ENCODE measurements at places on chromosomes 1 and 21.

DNA sequence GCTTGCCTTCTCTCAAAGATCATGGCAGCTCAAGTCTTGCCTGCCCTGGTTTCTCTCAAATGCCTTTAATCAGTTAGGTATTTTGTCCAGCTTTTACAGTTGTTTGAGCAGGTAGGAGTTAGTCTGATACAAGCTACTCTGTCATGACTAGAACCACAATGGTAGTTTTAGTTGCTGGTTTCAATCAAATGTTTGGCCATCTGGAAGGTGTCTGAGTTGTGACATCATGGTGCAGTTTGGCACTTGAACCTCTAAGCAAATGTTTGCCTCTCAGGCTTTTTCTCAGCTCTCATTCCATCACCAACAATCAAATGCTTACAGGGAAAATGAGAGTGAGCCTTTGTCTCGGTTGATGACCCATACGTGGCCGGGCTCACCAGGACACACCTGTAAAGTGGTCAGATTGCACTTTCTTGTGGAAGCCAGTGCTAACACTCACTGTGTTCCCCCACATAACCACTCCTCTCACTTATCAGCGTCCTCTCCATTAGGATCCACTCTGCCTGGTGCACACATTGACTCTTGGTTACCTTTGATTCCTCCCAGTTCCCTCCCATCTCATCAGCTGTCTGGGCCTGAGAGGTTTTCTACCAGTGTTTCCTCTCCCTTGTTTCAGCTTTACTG is 67.5 kb downstream of the CCDC185 start:
- DNase-seq = no peak

DNA sequence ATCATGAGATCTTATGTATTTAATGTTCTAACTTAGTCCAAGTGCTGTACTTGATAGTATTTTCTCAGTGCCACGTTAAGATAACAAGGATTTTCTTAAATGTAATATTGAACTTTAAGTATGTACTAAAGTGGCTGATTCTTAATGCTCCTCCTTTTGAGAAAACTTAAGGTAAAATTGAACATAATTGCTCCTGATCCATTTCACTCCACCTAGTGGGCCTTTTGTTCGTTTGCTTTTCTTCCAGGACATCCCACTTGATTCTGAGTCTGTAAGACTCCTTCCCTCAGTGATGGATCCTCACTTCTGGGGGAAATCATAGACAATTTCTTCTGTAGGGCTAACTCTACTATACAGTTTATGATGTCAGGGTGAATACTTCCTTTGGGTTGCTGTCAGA is 173.1 kb downstream of the LMO4 start:
- DNase-seq = no peak

GRCh38 chr1:181485287-181486097 is 2.2 kb downstream of the CACNA1E start:
- no peak for DNase-seq

GRCh38 chr1:62732331-62732730 is 44.1 kb upstream of the DOCK7 start:
- DNase-seq = no peak

DNA sequence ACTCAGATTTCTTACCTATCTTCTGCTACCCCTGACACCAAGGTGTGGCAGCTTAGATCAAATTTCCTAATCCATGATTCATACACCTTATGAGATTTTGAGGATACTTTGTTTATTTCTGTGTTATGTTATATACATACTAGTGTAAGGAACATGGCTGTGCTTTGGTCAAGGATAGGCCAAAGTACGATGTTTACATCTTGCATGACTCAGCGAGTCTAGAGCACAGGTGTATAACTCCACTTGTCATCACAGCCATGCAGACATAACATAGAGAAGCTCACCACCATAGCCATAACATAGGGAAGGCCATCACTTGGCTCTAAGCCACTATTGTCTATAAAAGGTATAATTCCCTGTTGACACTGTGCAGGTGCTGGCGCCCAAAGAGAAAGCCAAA is 61.2 kb downstream of the GBP6 start:
- no peak for DNase-seq

- no peak for DNase-seq
These were observed 17.3 kb downstream of the LTN1 start for GRCh38 chr21:28975397-28975796.

GRCh38 chr1:147634645-147635044 is 35.7 kb downstream of the ACP6 start:
- DNase-seq = peak; percentile 54

DNA sequence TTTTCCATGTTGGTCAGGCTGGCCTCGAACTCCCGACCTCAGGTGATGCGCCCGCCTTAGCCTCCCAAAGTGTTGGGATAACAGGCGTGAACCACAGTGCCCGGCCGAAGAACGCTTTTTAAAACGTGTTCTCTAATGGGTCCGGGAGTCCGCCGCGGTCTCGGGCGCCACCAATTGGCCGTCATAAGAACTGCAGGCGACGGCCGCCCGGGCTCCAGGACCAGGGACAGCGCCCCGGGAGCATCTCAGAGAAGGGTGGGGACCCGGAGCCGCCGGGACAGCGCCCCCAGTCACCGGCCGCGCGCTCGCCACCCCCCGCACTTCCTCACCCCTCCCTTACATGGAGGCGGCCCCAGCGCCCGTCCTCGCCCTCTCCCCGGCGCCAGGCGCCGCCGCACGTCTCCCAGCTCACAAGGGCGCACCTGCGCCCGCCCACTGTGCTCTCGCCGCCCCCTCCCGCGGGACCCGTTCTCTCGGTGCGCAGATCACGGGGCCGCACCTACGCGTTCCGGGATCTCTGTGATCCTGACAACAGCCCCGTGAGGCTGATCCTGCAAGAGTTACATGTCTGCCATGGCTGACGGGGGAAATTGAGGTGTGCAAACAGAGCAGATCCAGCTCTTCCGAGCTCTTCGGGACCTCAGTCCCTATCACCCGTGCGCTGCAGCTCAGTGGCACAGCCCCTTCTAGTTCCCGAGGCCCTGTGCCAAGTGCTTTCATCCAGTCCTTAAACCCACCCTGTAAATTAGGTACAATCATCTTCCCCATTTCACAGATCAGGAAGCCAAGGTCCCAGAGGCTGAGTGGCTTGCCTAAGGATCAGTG is 9.8 kb downstream of the RAP1GAP start:
- peak; percentile 80 for DNase-seq

DNA sequence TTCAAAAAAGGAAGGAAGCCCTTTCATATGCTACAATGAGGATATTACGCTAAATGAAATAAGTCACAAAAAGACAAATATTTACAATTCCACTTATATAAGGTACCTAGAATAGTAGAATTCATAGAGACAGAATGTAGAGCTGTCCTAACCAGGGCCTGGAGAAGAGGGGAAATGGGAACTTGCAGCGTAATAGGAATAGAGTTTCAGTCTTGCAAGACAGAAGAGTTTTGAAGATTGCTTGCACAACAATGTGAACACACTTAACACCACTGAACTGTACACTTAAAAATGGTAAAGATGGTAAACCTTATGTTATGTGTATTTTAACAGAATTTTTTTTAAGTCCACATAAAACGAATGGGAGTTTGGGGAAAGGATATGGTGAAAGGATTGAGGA is 2.9 kb downstream of the CD1B start:
- DNase-seq = peak; percentile 62

GRCh38 chr1:178566187-178566586 is 53.3 kb downstream of the TEX35 start:
- DNase-seq = peak; percentile 83
